ENCODE measurements at places on chromosomes 12 and 14.

- DNase-seq, result no peak
Measured at GRCh38 chr12:52156311-52156710, 35.5 kb downstream of the KRT80 start.

DNA sequence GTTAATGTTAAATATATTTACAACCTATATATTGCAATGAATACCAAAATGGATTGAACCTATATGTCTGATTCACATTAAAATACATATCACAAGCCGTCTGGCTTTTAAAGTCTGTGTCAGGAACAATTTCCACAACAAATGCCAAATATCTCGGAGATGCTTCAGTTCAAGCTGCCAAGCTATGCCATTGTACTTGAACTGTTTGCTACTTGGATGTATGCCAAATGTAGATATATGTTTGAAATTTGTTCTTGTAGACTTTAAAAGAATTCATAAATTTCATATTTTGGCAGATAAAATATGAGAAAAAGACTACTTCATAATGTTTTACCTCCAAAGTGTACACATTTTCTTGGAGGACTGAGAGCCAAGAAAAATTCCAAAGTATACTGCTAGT lies 37.0 kb downstream of the WASHC3 start:
- DNase-seq, result no peak

GRCh38 chr14:64217834-64218233 lies 76.3 kb downstream of the ESR2 start:
- DNase-seq, result no peak

GRCh38 chr12:46679754-46680153 lies 146.0 kb downstream of the SLC38A4 start:
- no peak for DNase-seq

GRCh38 chr12:101696251-101697196 lies 916 bp upstream of the CHPT1 start:
- DNase-seq, result peak; percentile 12

DNA sequence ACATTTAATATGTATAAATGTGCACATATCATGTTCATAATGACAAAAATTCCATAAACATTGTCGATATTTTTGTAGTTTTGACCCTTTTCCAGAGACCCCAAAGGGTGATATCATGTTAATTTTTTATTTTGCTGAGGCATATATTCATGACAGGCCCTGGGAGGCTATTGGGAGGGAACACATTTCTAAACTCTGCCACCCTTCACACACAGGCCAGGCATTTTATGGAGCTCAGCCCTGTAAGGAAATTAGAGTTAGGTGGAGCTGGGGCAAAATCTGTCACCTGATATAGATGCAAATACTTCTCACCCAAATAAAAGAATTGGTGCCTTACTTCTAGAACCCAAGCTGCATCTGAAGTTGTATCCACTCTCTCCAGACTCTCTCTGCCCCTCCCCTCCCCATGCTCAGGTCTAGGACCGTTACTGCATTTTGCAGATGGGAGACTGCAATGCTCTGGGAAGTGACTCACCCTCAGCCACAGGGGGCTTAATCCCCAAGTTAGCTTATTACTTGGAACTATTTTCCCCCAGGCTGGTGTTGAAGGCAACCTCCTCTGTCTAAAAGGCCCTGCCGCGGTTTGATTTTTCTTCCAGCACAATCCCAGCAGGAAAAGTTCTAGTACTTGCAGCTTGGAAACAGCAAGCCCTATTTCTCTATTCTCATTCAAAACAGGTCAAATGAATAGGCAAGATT lies 238.9 kb downstream of the EMP1 start:
- no peak for DNase-seq

- no peak for DNase-seq
Measured at GRCh38 chr14:93716002-93716745, 72.1 kb downstream of the PRIMA1 start.
